ENCODE measurements at places on chromosomes 7 and 10.

GRCh38 chr7:158082761-158083160, 504.9 kb downstream of the PTPRN2 start:
- DNase-seq: no peak

- DNase-seq: no peak
Measured at GRCh38 chr7:74297516-74298233, 8.5 kb downstream of the CLIP2 start.

- no peak for DNase-seq
Measured at GRCh38 chr7:35366167-35367155, 112.6 kb upstream of the TBX20 start.

- DNase-seq: no peak
Measured at GRCh38 chr7:150380463-150380862, 1.3 kb downstream of the ZNF775 start.

DNA sequence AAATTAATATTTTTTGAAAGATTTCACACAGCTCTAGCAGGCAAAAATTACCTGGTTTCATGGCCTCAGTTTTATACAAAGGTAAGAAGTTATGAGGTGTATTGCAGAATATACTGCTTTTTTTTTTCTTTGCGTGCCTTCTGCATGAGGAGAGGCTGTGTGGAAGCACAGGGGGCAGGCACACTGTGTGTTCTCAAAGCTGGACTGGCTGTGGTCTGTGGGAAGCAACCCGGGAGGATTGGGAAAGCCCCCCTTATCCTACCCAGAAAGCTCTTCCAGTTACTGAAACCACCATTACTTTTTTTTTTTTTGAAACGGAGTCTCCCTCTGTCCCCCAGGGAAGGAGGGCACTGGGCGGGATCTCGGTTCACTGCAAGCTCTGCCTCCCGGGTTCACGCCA, 25.0 kb downstream of the ADARB2 start:
- no peak for DNase-seq

All from stimulated activated CD8-positive, alpha-beta memory T cell treated with anti-CD3 and anti-CD28 coated beads, Interleukin-15, amount 100 ng/mL, for 4 hours (primary cell).